Lung microvascular endothelial cell (primary cell): ENCODE measurements at places on chromosomes 2 and 18. TPM values are rescaled to one million over a fixed set of nuclear protein-coding genes. Genes with fewer than 3 reads are reported as not detected.

SMARCAL1 gene
- 9.6 and 11.9 TPM in 2 replicates for total RNA-seq

DNA sequence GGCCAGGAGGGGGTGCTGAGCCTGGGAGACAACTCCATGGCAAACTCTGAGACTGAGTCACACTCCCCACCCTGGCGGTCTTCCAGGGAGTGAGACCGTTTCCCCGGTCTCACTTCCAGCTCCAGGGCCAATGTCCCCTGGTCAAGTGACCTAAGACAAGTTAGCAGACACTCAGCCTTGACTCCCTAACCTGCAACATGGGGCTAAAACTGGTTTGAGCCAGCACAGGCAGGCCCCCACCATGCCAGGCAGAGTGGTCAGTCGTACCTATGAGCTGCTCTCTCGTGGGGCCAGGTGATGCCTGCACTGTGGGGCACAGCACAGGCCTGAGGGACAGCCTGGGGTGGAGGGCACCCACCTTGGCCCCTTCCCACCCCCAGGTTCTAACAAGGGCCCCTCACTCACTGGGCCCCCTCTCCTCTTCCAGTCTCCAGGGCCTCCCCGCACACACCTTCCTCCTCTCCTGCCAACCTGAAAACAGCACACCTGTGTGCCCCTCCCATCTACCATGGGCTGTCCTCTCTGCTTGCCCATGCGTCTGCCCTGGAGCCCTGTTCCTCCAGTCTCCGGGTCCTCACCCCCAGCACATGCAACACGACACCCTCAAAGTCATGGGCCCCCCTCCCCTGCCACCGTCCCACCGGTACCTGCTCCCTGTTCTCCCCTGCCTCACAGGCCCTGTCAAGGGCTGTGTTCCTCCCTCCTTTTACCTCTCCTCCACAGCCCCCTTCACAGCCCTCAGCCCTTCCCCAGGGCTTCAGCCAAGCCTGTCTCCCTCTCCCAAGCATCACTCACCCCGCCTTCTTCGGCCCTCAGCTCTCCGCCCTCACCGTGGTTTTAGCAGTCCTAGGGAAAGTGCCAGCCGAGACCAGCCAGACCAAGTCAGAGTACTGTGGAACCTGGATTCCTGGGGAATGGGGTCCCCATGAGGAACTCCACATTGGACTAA lies 1.6 kb downstream of the GPR17 start:
- DNase-seq: peak; percentile 50

- no peak for DNase-seq
These were observed 61.9 kb downstream of the ASAP2 start for GRCh38 chr2:9268301-9269080.

DNA sequence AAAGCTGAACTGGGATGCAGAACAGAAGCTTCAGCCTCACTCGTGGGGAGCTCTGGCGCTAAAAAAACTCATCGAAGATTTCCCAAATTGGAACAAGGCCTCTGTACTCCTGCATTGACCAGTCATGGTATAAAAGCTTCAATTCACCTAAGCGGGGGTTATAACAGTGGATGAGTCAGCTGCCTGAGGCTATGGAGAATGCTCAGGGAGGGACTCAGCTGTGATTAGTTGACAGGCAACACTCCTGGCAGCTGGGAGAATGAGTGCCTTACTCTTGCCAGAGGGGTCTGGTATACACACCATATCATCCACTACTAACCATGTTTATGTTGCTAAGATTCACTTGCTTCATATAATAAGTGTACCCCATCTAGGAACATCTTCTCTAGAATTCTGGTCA lies 350.6 kb upstream of the VRK2 start:
- no peak for DNase-seq

GRCh38 chr2:11160731-11161455 lies 5.6 kb downstream of the SLC66A3 start:
- DNase-seq: no peak

GRCh38 chr2:74831693-74832530 lies 2.0 kb upstream of the HK2 start:
- no peak for DNase-seq

- peak; percentile 33 for DNase-seq
These were observed 80.3 kb upstream of the HAAO start for GRCh38 chr2:42872721-42873120.

ELOA2 gene
- not detected in 2 replicates for total RNA-seq
